WTC11 (cell line): ENCODE measurements at places on chromosomes 4 and X. TPM values are rescaled to one million over a fixed set of nuclear protein-coding genes. Genes with fewer than 3 reads are reported as not detected.

Gene RAB33A
- total RNA-seq: 2.1 to 3.1 TPM (median 3.0 TPM) in 3 replicates

Gene TMSB15C
- 2.2 to 4.3 TPM (median 3.6 TPM) in 3 replicates for total RNA-seq

Gene VCX3B
- not detected in 3 replicates for total RNA-seq

DNA sequence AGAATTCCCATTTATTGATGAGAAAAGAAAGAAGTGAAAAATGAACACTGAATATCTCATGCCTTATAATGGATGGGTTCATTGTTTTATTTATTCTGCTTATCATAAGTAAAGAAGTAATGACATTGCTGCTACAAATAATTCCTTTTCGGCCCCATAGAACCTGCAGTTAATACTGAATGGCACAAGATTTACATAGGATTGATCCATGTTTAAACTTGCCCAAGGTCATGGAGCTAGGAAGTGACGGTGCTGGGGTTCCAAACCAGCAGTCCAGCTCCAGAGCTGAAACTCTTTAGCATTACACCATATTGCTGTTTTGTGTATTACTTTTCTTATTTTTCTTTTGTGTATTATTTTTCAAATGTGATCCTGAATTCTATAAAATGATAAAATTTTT is 30.2 kb upstream of the PRSS48 start:
- DNase-seq: no peak

- DNase-seq: no peak
Observed at GRCh38 chrX:155094468-155095061, 23.3 kb downstream of the BRCC3 start.

DNA sequence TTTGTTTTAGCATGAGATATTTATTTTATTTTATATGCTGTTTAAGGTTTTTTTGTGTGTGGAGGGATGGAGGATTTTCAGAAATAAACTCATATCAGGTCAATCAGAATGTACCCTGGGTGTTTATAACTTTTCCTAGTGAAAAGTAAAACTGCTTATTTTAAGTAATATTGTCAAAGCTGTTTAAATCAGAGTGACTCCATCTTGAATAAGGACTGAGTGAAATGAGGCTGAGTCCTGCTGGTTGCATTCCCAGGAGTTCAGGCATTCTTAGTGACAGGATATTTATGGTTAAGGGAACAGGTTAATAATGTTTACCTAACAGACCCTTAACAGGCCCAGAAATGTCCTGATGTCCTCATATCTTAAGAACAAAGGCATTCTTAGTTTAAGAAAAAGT is 1160.9 kb upstream of the PCDH7 start:
- DNase-seq: no peak

DNA sequence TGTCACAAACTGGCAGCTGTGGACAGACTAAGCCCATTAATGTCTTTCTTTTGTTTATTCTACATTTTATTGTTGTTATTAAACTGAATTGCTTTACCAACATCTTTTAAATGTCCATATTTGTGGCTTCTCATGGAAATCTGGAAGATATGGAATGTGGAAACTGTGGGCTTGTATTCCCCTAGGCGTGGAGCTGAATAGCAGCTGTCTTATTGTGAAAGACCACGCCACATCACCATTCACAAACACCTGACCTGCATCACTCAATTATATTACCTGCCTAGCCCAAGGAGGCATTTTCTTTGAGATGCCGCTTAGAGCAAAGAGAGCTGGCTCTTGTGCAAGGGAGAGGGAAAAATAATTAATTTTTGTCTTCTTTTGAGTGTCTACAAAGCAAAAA is 96.9 kb upstream of the GPRIN3 start:
- DNase-seq: no peak

DNA sequence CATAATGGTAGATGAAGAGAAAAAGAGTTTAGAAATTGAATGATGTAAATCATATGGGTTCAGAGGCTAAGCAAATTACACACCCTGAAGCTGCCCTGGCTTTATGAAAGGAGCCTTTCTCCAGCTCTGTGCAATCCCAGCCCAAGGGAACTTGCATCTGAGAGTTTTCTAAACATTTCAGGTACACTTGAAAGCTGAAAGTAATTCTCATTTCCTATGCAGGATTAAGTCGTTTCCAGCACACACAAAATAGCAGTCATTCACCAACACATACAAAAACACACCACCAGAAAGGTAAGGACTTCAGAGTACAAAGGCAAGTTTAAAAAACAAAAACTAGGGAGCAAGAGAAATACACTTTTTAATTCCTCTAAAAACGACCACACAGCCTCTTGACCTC is 1.7 kb downstream of the PDGFC start:
- no peak for DNase-seq

- no peak for DNase-seq
Observed at GRCh38 chrX:26597981-26598380, 382.0 kb downstream of the MAGEB5 start.

DNA sequence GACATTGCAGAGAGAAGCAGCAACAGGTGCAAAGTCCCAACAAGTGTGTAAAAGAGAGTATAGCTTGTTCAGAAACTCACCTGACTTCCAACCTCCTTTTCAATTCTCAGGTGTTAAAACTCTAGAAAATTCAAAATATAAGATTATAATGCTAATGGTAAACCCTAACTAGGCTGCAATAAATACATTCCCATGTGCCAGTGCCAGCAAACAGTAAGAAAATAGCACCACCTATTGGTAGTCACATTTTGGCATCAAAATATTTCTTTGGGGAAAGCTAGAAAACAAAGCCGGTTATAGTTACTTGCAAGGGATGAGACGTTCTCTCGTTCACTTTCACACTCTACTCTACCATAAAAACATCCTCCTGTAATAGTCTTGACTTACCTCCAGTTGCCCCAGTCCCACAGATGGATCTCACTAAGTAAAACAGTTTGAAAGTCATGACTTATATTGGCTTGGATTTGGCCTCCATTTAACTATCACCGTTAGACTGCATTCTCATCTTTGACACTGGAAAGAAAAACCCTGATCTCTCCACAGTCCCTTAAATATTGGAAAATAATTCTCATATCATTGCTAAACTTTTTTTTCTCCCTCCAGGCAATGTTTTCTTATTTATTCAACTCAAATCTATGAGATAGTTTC is 9.6 kb downstream of the BMP3 start:
- no peak for DNase-seq

GRCh38 chr4:123298801-123299200 is 97.8 kb upstream of the SPRY1 start:
- DNase-seq: no peak

GRCh38 chr4:76954489-76954888 is 4.9 kb downstream of the SEPTIN11 start:
- no peak for DNase-seq
